ENCODE measurements at places on chromosomes 1 and 21.
A peak's percentile ranks its signal among the peaks of the same experiment; 100 is the strongest.

DNA sequence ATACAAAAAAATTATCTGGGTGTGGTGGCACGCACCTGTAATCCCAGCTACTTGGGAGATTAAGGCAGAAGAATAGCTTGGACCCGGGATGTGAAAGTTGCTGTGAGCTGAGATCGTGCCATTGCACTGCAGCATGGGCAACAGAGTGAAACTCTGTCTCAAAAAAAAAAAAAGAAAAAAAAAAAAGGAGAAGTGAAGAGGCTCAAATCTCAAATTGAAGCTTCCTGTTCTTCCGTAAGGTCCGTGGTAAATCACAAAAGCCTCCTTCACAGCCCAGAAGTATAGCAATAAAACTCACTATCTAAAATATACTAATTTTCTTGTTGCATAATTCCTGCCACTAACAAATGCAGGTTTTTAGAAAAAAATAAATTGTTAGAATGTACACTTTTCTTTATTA is 498.2 kb upstream of the BRINP3 start:
- no peak for DNase-seq

DNA sequence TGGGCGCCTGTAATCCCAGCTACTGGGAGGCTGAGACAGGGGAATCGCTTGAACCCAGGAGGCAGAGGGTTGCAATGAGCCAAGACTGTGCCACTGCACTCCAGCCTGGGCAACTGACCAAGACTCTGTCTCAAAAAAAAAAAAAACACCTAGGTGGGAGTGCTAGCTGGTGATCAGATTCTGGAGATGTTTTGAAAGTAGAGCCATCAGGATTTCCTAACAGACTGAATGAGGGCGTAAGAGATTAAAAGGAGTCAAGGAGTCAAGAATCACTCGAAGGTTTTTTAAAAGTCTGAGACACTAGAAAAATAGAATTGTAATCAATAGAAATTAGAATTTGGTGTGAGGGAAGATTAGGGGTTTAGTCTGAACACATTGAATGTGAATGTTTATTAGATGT is 73.8 kb downstream of the HSF2BP start:
- no peak for DNase-seq

GRCh38 chr1:5926686-5927435 is 65.4 kb downstream of the NPHP4 start:
- no peak for DNase-seq

DNA sequence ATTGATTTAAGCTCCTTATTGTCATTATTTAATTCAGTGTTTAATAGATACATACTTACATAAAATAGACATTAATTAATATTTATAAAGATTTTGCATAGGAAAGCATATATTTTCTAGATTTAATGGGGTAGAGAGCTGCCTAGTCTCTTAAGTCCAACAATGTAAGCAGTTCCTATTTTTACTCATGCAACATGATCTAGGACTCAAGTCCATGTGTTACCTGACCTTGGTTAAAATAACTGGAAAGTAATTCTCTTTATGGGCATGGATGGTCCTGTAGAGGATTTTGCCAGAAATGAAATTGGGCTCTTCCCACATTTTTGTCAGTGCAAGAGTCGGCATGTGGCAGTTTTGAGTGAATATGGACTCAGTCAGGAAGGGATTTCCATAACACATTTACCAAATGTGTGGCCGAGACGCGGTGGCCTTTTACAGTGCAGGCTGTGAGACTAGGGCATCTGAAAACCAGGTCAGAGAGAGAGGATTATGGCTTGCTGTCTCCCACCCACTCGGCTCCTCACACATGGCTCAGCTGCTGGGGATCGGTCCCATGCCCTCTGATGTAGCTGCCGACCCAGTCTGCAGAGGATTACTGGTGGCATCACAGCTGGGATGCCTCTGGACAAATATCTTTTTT is 6.2 kb upstream of the KIF1B start:
- DNase-seq, result no peak

GRCh38 chr1:61642475-61643232 is 82.3 kb downstream of the TM2D1 start:
- no peak for DNase-seq

GRCh38 chr1:16095447-16095846 is 22.0 kb upstream of the FAM131C start:
- no peak for DNase-seq

DNA sequence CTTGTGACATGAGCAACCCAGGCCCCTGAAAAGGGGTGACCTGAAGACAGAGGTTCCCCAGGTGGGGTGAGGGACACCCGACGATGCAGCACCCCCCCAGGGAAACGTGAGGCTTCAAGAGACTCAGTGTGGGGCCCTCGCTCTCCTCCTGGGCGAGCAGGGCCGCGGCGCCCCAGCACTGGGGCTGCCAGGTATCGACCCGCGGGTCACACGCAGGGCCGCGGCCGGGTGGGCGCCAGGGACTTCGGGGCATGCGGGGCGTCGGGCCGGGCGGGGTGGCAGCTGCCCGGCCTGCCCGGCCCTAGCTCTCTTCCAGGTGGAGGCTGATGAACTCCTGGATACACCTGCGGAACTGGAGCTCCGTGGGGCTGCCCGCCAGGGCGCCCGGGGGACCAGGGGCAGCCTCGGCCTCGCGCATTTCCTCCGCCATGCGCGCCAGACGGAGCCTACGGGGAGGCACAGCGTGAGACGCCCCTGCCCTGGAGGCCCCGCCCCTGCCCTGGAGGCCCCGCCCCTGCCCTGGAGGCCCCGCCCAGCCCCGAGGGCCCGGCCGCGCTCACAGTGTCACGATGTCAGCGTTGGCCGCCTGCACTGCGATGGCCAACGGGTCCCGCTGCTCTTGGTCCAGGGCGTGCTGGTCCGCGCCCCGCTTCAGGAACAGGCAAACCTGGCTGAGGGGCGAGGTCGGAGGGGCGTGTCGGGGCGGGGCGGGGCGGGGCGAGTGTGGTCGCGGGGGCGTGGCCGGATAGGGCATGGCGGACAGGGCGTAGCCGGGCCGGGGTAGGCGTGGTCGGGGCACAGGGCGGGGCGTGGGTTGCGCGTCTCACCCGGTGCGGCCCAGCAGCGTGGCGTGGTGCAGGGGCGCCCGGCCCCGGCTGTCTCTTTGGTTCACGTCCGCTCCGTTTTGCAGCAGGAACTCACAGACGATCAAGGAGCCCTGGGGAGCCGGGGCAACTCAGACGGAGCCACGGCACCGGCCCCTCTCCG is 13.3 kb downstream of the SCNN1D start:
- DNase-seq, result no peak

DNA sequence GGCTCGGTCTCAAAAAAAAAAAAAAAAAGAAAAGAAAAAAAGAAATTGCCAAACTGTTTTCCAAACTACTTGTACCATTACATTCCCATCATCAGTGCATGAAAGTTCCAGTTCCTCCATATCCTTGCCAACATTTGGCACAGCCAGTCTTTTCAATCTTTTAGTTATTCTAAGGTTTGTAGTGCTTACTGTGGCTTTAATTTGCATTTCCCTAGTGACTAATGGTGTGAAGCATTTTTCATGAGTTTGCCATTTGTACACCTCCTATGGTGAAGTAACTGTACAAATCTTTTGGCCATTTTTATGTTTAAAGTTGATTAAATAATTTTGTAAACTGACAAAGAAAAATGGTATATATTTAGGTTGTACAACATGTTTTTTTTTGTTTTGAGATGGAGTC is 70.7 kb downstream of the DEGS1 start:
- no peak for DNase-seq

DNA sequence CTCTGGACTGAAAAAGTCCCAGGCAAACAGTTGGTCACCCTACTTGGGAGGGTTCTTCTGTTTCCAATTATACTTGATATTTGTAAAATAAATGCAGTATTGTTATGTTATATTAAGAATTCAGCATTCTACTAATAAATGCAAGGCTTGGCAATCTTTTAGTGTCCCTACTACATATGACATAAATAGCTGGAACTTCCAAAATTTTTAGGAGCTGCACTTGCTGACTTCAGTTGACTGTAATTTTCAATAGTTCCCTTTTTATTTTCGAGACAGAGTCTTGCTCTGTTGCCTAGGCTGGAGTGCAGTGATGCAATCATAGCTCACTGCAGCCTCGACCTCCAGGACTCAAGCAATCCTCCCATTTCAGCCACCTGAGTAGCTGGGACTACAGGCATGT is 20.0 kb downstream of the FOXD3 start:
- DNase-seq, result no peak

GRCh38 chr1:193417945-193418744 is 231.7 kb upstream of the B3GALT2 start:
- DNase-seq, result no peak

- no peak for DNase-seq
Measured at GRCh38 chr1:200373811-200374231, 36.0 kb downstream of the ZNF281 start.

DNA sequence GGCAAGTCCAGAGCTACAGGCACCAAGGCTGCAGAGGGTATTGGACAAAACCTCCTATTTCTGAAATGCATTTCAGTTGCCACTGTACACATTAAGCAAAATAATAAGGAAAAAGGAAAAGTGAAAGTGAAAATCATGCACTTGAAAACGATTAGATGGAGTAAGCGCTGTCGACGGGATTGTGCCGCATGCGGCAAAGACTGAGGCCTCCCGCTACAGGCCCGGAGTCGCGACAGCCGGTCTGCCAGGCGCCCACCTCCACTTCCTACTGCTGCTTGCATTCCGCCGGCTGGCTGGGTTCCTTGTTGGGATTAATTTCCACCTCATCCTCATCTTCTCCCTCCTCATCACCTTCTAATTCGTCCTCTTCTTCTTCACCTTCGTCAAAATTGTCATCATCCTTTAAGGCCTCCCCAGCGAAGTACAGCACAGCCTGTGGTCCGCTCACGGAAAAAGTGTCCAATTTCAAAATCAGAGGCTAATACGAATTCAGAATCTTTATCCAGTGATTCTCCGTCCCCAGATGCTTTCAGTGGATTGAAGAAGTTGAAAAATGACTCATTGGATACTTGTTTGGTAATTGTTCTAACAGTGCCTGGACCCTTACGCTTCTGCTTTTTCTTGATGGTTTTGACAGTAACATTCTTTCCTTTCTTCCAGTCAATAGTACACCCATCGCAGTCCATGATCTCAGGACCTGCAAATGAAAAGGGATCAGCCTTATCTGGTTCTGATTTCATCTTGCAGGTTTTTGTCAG is 38.0 kb downstream of the CD58 start:
- no peak for DNase-seq

- DNase-seq, result no peak
Measured at GRCh38 chr1:32144033-32144432, 35.4 kb upstream of the TXLNA start.

DNA sequence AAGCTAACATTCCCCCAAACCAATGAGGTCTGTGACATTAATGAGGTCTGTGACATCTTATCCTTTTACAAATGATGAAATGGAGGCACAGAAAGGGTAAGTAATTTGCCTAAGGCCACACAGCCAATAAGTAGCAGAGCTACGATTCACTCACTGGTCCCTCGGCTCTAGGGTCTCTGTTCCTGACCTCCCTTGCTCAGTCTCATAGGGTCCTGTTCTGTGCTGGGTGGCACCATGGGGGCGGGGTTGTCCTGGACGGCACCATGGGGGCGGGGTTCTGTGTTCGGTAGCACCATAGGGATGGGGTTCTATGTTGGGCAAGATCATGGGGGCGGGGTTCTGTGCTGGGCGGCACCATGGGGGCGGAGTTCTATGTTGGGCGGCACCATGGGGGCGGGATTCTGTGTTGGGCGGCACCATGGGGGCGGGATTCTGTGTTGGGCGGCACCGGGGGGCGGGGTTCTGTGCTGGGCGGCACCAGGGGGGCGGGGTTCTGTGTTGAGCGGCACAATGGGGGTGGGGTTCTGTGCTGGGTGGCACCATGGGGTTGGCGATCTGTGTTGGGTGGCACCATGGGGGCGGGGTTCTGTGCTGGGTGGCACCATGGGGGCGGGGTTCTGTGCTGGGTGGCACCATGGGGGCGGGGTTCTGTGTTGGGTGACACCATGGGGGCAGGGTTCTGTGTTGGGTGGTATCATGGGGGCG is 55.6 kb downstream of the CLSTN1 start:
- DNase-seq, result peak; percentile 21

DNA sequence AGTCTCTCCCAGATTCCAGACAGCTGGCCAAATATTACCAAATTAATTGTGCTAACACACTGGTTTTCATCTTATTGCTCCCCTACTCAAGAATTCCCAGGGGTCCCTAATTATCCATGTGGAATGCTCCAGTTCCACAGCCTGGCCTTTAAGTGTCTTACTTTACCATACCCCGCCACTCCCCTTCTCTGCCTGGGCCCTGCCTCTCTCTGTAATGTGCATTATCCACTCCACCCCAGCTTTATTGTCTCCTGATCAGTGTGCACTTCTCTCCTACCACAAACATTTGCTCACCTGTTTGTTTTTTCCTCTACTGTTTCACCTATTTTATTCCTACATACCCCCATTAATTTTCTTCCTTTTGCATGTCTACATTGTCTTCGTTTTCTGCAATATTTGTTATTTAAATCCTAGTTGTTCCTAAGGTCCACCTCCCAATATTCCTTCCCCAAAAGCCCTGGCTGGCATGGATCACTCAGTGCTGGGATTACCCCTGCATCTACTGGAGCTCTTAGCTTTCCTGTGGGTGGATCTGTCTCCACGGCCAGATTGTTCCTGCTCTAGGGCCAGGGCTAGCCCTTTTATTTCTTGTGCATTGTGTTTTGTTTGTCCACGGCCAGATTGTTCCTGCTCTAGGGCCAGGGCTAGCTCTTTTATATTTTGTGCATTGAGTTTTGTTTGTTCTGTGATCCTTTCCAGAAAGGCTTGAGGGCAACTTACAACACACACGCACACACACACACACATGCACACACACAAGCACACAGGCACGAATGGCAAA is 33.4 kb upstream of the ATP1B1 start:
- no peak for DNase-seq

GRCh38 chr1:198772626-198773025 is 133.8 kb downstream of the PTPRC start:
- no peak for DNase-seq

- DNase-seq, result no peak
Measured at GRCh38 chr1:181141431-181141910, 53.0 kb downstream of the IER5 start.

DNA sequence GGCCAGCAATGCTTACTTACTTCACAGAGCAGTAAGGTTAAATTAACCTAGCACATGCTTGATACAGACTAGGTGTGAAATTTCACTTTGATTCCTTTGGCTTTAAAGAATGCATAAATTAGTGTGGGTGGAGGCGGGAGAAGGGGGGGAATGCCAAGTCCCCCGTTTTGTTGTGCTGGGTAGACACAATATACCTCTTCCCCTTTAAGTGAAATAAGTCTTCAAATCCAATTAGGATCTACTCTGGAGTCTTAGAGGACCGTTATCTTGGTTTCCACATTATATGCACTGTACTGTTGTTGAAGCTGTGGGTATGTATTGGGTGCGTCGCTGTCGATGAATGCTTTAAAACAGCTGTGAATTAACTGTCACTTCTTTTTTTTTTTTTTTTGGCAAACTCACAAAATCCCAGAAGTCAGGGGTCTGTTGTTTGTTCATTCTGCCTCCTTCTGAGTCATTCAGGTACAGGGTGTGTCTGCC is 1.6 kb upstream of the S1PR1 start:
- no peak for DNase-seq

- DNase-seq, result no peak
Measured at GRCh38 chr1:151989211-151989862, 4.3 kb downstream of the S100A10 start.

Data from HCT116 (cell line).